A673 (cell line): ENCODE measurements at places on chromosomes 16 and 17. TPM values are rescaled to one million over a fixed set of nuclear protein-coding genes. Genes with fewer than 3 reads are reported as not detected.

GRCh38 chr17:73188011-73188410 is 4.8 kb upstream of the COG1 start:
- H3K4me1 ChIP-seq = peaks cover 3% of the 10 kb centered on the region
- no peaks in the 10 kb centered on the region for H3K27me3 ChIP-seq
- H3K27ac ChIP-seq = no peak overlapping the region
- no peak for DNase-seq
- no peaks in the 10 kb centered on the region for H3K36me3 ChIP-seq

- peak; percentile 84 for DNase-seq
- H3K27ac ChIP-seq = no peak overlapping the region
- H3K27me3 ChIP-seq = no peaks in the 10 kb centered on the region
- H3K4me1 ChIP-seq = no peaks in the 10 kb centered on the region
- H3K4me3 ChIP-seq = peak overlapping the region; percentile 60
Measured at GRCh38 chr16:31472709-31473203, 804 bp downstream of the TGFB1I1 start.

- H3K4me3 ChIP-seq = no peak overlapping the region
- no peak overlapping the region for H3K27ac ChIP-seq
- no peaks in the 10 kb centered on the region for H3K27me3 ChIP-seq
Measured at GRCh38 chr16:82700541-82701235, 73.9 kb downstream of the CDH13 start.

DNA sequence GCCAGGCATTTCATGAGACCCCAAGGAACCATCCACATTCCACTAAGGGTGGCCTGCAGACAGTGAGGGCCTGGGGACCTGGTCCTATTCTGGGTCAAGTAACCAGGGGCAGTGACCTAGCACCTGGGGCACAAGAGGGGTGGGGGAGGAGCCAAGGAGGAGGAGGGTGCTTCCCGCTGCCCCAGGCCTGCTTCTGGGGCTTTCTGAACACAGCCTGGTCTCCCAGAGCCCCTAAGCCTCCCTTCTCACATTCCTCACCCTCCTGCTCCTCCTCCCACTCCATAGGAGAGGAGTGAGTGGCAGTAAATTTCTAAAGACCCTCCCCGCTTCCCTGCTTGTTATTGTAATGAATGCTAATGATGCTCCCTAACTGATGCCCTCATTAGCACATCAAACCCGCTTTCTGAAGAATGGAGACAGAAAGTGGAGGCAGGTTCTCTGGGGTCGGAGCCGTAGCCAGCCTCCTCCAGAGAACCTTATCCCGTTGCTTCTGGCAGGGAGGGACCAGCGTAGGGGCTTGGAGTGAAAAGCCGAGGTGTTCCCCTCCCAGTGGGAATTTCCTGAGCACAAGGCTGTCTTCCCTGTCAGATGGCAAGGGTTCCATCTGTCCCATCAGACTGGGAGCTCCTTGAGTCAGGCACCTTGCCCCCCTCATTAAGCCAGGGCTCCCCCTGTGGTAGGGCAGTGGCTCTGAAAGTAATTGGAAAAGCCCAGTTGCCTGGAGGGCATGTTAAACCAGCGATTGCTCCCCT is 3.7 kb upstream of the SRCIN1 start:
- H3K4me1 ChIP-seq = no peaks in the 10 kb centered on the region
- DNase-seq = no peak
- H3K36me3 ChIP-seq = no peaks in the 10 kb centered on the region
- H3K4me3 ChIP-seq = no peak overlapping the region

- DNase-seq = peak; percentile 53
- no peaks in the 10 kb centered on the region for H3K27me3 ChIP-seq
- no peak within 1 kb of the TSS for H3K27ac ChIP-seq
- peak within 1 kb of the TSS; percentile 52 for H3K4me3 ChIP-seq
- peaks cover 10% of the 10 kb centered on the region for H3K4me1 ChIP-seq
- no peaks in the 10 kb centered on the region for H3K36me3 ChIP-seq
Measured at GRCh38 chr16:726438-727290, at the start of the genes CCDC78 and HAGHL. Gene CCDC78 (minus strand): TSS chr16:726443. CDS start chr16:726367, 76 bp downstream. Gene HAGHL (plus strand): TSS chr16:727106. CDS start chr16:727510, 404 bp downstream.

Gene TMC8
- 0.32 and 1.0 TPM in 2 replicates for total RNA-seq

GRCh38 chr16:28606291-28607115 is 3.3 kb downstream of the SULT1A1 start:
- H3K36me3 ChIP-seq = no peaks in the 10 kb centered on the region
- H3K4me3 ChIP-seq = no peak overlapping the region
- H3K27ac ChIP-seq = no peak overlapping the region
- no peak for DNase-seq

- peaks cover 24% of the 10 kb centered on the region for H3K27me3 ChIP-seq
- H3K36me3 ChIP-seq = no peaks in the 10 kb centered on the region
- no peak for DNase-seq
- no peaks in the 10 kb centered on the region for H3K4me1 ChIP-seq
- no peak overlapping the region for H3K27ac ChIP-seq
- no peak overlapping the region for H3K4me3 ChIP-seq
Measured at GRCh38 chr16:31335431-31335830, 19.5 kb upstream of the ITGAX start.

Gene NPIPA8
- total RNA-seq = 2.8 and 3.7 TPM in 2 replicates

Gene ABI3
- 9.7 and 13.0 TPM in 2 replicates for total RNA-seq

Gene RAB26
- 0.49 and 1.7 TPM in 2 replicates for total RNA-seq

- peak overlapping the region; percentile 8 for H3K4me3 ChIP-seq
- peak overlapping the region; percentile 94 for H3K27ac ChIP-seq
- H3K36me3 ChIP-seq = no peaks in the 10 kb centered on the region
- DNase-seq = peak; percentile 84
Measured at GRCh38 chr16:50202926-50203624, 50.0 kb downstream of the TENT4B start.

Gene ACSM5
- total RNA-seq = not detected in 2 replicates
